Body of pancreas (tissue), 4 donors: ENCODE measurements at places on chromosomes 3 and 15. TPM values are rescaled to one million over a fixed set of nuclear protein-coding genes. Genes with fewer than 3 reads are reported as not detected.

KY gene
- total RNA-seq = 0.26 TPM

GJD2 gene
- 4.0 TPM for total RNA-seq

TERB2 gene
- total RNA-seq = not detected

ACKR2 gene
- 3.4 TPM for total RNA-seq

PIGX gene
- 16.6 TPM for total RNA-seq

DPPA2 gene
- not detected for total RNA-seq

CPNE9 gene
- not detected for total RNA-seq

TRA2B gene
- total RNA-seq = 74.2 TPM

AADAC gene
- 8.0 TPM for total RNA-seq

OXTR gene
- 0.33 TPM for total RNA-seq

GPR171 gene
- 0.78 TPM for total RNA-seq

FBXL22 gene
- not detected for total RNA-seq

PLSCR5 gene
- total RNA-seq = not detected

ATP13A5 gene
- total RNA-seq = not detected

GRCh38 chr3:105580296-105580965 lies 213.7 kb downstream of the ALCAM start:
- DNase-seq = peak; percentile 23
- H3K4me1 ChIP-seq = no peaks in the 10 kb centered on the region
- H3K27ac ChIP-seq = no peak overlapping the region
- H3K36me3 ChIP-seq = no peaks in the 10 kb centered on the region
- H3K27me3 ChIP-seq = no peaks in the 10 kb centered on the region

DNA sequence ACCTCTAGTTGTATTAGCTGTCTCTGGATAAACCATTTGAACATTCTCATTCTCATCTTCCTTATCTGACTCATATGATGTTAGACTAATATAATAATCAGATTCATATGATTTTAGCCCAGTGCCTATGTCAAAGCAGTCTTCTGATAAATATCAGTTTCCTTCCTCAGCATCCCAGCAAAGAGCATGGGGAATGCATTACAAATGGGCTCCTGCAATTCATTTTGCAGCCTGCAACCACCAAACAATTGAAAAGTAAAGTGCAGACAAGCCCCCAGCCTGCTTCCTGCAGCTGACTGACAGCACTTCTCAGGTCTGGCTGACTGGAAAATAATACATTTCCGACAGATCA lies 78.2 kb upstream of the STAC start:
- H3K27ac ChIP-seq = no peak overlapping the region
- no peak for DNase-seq
- no peaks in the 10 kb centered on the region for H3K4me1 ChIP-seq
- no peak overlapping the region for H3K4me3 ChIP-seq
- no peaks in the 10 kb centered on the region for H3K36me3 ChIP-seq

DNA sequence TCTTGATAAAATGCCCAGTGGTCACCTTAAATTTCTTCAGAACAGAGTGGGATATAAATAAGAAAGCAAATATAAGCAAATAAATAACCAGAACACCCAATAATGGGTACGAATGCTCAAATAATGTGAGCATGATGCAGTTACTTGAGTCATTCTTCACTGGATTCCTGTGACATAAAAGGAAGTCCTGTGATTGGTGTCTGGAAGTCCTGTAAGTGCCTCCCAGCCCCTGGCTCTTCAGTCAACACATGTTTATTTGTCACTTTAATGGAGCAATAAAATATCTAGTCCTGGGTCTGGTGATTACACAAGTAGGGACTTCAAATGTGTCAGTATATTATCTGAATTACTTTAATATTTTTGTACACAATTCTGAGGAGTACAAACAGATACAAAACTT lies 30.4 kb downstream of the TMEM212 start:
- no peaks in the 10 kb centered on the region for H3K27me3 ChIP-seq
- H3K4me3 ChIP-seq = no peak overlapping the region
- H3K4me1 ChIP-seq = peaks cover 18% of the 10 kb centered on the region
- H3K36me3 ChIP-seq = no peaks in the 10 kb centered on the region

- no peaks in the 10 kb centered on the region for H3K4me1 ChIP-seq
- H3K36me3 ChIP-seq = no peaks in the 10 kb centered on the region
- no peak overlapping the region for H3K27ac ChIP-seq
Observed at GRCh38 chr3:159239059-159239458, 437.2 kb downstream of the MFSD1 start.

- H3K4me1 ChIP-seq = peaks cover 58% of the 10 kb centered on the region
- no peak overlapping the region for H3K4me3 ChIP-seq
- H3K36me3 ChIP-seq = no peaks in the 10 kb centered on the region
- peak overlapping the region; percentile 75 for H3K27ac ChIP-seq
Observed at GRCh38 chr15:100083572-100083971, 258.2 kb downstream of the ADAMTS17 start.

GRCh38 chr3:47746264-47746663 lies 35.4 kb downstream of the SMARCC1 start:
- H3K4me1 ChIP-seq = no peaks in the 10 kb centered on the region
- H3K27me3 ChIP-seq = no peaks in the 10 kb centered on the region
- no peak for DNase-seq
- no peaks in the 10 kb centered on the region for H3K36me3 ChIP-seq
- H3K4me3 ChIP-seq = no peak overlapping the region
- no peak overlapping the region for H3K27ac ChIP-seq

GRCh38 chr3:196397941-196398340 lies 34.3 kb downstream of the UBXN7 start:
- DNase-seq = no peak
- no peak overlapping the region for H3K27ac ChIP-seq
- H3K27me3 ChIP-seq = no peaks in the 10 kb centered on the region
- H3K4me1 ChIP-seq = peaks cover 10% of the 10 kb centered on the region

DNA sequence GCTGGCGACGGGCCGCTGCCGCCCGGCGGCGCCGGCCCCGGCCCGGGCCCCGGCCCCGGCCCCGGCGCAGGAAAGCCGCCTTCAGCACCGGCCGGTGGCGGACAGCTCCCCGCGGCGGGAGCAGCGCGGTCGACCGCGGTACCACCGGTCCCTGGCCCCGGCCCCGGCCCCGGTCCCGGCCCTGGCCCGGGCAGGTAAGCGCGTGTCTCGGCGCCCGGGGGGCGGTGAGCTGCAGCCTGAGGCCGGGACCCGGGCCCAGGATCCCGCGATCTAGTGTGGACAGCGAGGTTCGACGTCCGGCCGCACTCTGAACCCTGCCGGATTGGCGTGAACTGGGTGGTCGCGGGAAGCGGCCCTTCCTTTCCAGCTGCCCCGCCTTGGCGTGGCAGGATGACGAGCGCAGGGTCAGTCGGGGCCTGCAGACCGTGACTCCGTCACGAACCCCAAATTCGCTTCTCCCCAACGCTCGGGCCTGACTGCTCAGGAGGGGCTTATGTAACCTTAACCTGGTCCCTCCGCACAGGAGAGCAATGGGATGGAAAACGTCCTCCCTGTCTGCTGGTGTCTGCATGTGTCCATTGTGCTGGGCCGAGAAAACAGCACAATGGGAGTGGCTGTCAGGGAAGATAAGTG lies 472 bp downstream of the BSN start:
- no peaks in the 10 kb centered on the region for H3K36me3 ChIP-seq
- no peaks in the 10 kb centered on the region for H3K27me3 ChIP-seq

DNA sequence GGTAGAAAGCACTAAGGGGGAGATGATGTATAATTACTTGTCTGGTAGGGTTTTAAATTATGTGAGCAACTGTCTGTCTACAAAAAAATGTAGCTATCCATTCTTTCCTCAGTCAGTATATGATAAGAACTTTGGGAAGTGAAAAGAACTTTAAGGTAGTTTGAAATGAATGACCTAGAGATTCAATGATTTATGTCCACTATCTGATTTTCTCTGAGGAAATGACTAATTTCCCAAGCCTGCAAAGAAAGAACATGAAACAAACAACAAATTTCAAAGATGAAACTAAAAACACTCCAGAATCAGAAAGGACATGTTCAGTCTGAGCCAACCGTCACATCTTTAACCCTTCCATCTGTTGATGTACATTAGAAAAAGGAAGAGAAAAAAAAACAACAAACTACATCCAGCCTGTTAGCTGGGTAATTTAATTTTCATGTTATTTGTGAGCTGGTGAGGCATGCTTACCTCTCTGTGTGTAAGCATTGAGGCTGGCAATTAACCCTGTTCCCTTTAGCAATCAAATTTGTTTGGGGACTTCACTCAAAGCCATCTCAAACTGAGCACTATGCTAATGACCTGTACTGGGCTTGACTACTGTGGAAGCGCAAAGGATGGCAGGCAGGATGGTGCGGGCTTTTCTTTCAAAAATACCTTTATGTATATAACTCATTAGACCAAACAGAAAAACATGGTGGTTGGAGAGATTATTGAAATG lies 220.1 kb downstream of the TUSC7 start:
- no peak overlapping the region for H3K27ac ChIP-seq
- no peaks in the 10 kb centered on the region for H3K36me3 ChIP-seq
- H3K4me3 ChIP-seq = no peak overlapping the region
- no peaks in the 10 kb centered on the region for H3K4me1 ChIP-seq

GRCh38 chr3:186386883-186387560 lies 25.0 kb upstream of the DGKG start:
- H3K4me3 ChIP-seq = no peak overlapping the region
- H3K36me3 ChIP-seq = no peaks in the 10 kb centered on the region
- H3K27me3 ChIP-seq = no peaks in the 10 kb centered on the region
- peaks cover 8% of the 10 kb centered on the region for H3K4me1 ChIP-seq

- H3K36me3 ChIP-seq = no peaks in the 10 kb centered on the region
- no peaks in the 10 kb centered on the region for H3K4me1 ChIP-seq
- H3K27me3 ChIP-seq = no peaks in the 10 kb centered on the region
- no peak for DNase-seq
- no peak overlapping the region for H3K4me3 ChIP-seq
Observed at GRCh38 chr3:118641608-118642007, 393.0 kb downstream of the IGSF11 start.

DNA sequence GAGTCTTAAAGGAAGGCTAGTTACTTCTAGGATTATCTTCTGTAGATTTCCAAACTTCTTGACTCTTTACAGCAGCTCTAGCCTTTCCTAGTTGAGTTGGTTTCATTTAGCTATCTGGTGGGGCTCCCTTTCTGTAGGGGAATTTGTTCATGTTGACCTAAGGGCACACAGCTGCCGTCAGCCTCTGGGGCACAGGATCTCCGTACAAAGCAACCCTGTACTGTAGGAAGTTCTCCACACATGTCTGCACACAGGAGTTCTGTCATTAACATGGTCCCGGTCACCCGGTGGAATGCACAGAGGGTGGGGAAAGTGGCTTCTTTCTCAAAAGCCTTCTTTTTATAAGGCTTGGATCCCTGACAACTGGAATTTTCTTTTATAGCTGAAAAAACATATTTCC lies 88.7 kb upstream of the TNIK start:
- H3K27me3 ChIP-seq = no peaks in the 10 kb centered on the region
- no peak overlapping the region for H3K27ac ChIP-seq
- H3K4me1 ChIP-seq = no peaks in the 10 kb centered on the region
- H3K4me3 ChIP-seq = no peak overlapping the region
- no peak for DNase-seq

GRCh38 chr3:79383402-79384012 lies 384.3 kb downstream of the ROBO1 start:
- no peak overlapping the region for H3K4me3 ChIP-seq
- DNase-seq = no peak
- no peaks in the 10 kb centered on the region for H3K27me3 ChIP-seq
- no peaks in the 10 kb centered on the region for H3K4me1 ChIP-seq
- no peak overlapping the region for H3K27ac ChIP-seq
- H3K36me3 ChIP-seq = no peaks in the 10 kb centered on the region

GRCh38 chr15:91136386-91136923 lies 36.4 kb downstream of the SV2B start:
- no peaks in the 10 kb centered on the region for H3K4me1 ChIP-seq
- H3K27ac ChIP-seq = no peak overlapping the region

DNA sequence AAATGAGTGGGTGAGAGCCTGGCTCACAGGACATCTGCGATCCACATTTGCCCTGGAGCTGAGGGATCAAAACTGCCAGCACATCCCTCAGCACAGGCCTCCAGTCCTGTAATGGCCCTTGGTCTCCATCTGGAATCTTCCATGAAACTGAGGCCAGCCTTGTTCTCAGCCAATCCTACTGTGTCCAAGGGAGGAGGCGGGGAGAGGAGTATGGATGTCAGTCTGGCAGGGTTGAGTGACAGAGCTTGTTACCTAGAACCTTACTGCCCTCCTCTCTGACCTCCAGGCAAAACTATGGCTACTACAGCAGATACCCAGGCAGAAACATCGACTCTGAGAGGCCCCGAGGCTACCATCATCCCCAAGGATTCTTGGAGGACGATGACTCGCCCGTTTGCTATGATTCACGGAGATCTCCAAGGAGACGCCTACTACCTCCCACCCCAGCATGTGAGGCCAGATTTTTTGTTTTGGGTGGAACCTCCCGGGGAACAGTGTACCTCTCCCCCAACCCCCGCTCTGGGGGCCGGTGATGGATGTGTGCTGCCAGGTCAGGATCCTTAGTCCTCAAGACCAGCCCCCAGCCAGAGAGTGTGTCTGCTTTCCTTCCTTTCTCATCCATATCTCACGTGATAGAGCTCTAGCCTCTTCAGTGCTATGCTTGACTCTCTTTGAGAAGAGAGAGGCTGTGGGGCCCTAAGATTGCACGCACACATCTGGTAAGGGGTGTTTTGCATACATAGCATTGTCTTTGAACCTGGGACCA lies 41.3 kb downstream of the CHDH start:
- no peak for DNase-seq
- no peaks in the 10 kb centered on the region for H3K36me3 ChIP-seq

- H3K4me1 ChIP-seq = no peaks in the 10 kb centered on the region
- H3K27ac ChIP-seq = no peak overlapping the region
- no peaks in the 10 kb centered on the region for H3K27me3 ChIP-seq
- no peak for DNase-seq
- no peaks in the 10 kb centered on the region for H3K36me3 ChIP-seq
Observed at GRCh38 chr3:82416830-82417229, 655.4 kb upstream of the GBE1 start.

GRCh38 chr15:26736502-26737248 lies 36.2 kb downstream of the GABRB3 start:
- H3K27me3 ChIP-seq = no peaks in the 10 kb centered on the region
- no peak overlapping the region for H3K4me3 ChIP-seq
- no peaks in the 10 kb centered on the region for H3K36me3 ChIP-seq
- H3K4me1 ChIP-seq = no peaks in the 10 kb centered on the region
- DNase-seq = no peak

GRCh38 chr3:110099711-110100110 lies 762.4 kb upstream of the DPPA4 start:
- H3K27me3 ChIP-seq = no peaks in the 10 kb centered on the region
- no peaks in the 10 kb centered on the region for H3K4me1 ChIP-seq
- no peak overlapping the region for H3K27ac ChIP-seq
- DNase-seq = no peak

- no peak overlapping the region for H3K27ac ChIP-seq
- H3K4me1 ChIP-seq = no peaks in the 10 kb centered on the region
- DNase-seq = no peak
- no peak overlapping the region for H3K4me3 ChIP-seq
Observed at GRCh38 chr3:68017069-68017468, 362.7 kb upstream of the SUCLG2 start.

- H3K4me1 ChIP-seq = peaks cover 11% of the 10 kb centered on the region
- no peaks in the 10 kb centered on the region for H3K36me3 ChIP-seq
- H3K4me3 ChIP-seq = no peak overlapping the region
- no peaks in the 10 kb centered on the region for H3K27me3 ChIP-seq
Observed at GRCh38 chr15:76168237-76168984, 108.6 kb downstream of the TMEM266 start.
